ENCODE measurements at places on chromosomes 7 and 10.

- no peak for DNase-seq
Measured at GRCh38 chr10:7606951-7607404, 59.8 kb downstream of the ITIH5 start.

DNA sequence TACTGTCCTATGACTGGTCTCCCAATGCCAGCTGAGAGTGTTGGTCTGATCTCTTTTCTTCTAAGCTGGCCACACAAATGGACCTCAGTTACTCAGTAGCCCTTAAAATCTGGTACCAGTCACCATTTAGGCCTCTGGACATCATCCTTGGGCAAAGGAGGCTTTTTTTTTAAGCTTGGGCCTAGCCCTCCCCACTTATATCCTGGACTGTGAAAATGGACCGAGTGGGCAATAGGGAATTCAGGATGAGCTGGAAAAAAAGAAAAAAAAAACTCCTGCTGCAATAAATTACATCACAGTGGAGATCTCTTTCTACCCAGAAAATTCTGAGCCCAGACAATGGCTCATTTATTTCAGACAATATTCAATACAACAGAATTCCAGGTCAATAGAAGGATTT, 68.4 kb downstream of the PARP12 start:
- DNase-seq: no peak

GRCh38 chr10:58886406-58886805, 290.0 kb upstream of the PHYHIPL start:
- DNase-seq: no peak

DNA sequence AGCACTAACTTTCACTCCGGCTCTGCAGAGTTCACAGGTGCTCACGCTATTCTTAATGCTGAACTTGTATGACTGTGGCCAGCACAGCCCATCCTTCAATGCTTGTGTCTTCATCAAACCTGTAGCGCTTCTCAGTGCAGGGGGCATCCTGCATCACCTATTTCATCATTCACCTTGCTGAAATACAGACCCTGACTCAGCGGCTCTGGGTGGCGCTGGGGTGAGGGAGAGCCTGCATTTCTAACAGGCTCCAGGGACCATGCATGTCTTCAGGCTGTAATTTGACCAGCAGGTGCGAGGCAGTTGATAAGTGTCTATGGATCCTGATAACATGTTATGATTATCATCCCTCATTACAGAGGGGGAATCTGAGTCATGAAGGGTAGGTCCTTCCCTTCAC, 89.3 kb downstream of the VOPP1 start:
- DNase-seq: no peak

DNA sequence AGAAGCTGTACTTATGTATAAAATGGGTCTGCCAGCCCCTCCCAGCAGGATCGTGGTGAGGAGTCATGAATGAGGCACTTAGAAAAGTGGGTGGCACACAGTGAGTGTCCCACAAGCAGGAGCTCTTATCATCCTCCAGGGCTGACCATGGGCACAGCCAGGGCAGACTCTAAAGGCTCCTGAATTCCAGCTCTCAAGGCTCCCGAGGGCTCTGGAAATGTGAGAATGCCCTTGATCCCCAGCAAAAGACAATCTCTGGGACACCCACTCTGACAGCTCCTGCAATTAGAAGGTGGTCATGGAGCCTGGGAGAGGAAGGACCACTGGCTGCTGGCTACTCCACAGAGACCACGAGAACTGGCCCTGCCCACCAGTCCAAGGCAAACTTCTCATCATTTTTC, 1.6 kb downstream of the VSTM4 start:
- DNase-seq: no peak

DNA sequence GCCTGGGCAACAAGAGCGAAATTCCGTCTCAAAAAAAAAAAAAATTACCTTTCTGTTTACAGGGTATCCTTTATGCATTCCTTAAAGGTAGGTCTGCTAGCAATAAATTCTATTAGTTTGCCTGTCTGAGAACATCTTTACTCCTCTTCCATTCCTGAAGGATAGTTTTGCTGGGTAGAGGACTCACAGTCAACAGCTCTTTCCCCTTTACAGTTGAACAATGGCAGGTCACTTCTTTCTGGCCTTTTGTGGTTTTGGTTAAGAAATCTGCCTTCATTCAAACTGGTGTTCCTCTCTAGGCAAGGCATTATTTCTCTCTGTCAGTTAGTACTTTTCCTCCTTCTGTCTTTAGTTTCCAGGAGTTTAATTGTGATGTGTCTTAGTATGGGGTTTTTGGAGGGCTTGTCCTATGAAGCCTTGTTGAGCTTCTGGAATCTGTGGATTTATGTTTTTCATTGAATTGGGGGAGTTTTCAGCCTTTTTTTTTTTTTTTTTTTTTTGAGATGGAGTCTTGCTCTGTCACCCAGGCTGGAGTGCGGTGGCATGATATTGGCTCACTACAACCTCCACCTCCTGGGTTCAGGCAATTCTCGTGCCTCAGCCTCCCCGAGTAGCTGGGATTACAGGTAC, 4.8 kb upstream of the DNAAF5 start:
- DNase-seq: no peak

All from prostate gland (tissue), 2 donors.